ENCODE measurements at places on chromosomes 1 and 21.
A peak's percentile ranks its signal among the peaks of the same experiment; 100 is the strongest.

- DNase-seq, result peak; percentile 14
Measured at GRCh38 chr1:204151552-204152309, at the start of gene ETNK2. ETNK2 (minus strand) TSS chr1:204152044; CDS start chr1:204151852, 192 bp downstream.

DNA sequence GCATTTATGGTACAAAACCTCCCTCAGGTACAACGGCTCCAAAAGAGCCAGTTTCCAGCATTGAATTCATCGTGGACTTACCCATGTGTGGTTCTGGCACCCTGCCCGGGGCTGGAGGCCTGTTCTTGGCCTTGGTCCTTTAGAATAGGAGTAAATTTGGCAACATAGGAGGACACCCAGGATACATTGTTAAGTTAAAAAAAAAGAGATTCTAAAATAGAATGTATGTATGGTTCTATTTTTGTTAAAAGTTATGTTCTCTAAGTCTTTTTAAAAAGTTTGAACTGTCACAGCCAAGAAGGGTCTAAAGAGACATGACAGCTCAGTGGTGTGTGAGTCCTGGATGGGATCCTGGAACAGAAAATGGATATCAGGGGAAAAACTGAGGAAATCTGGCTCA is 25.9 kb downstream of the EPHX1 start:
- no peak for DNase-seq

- no peak for DNase-seq
Measured at GRCh38 chr21:38350684-38351083, 93.9 kb downstream of the KCNJ15 start.

GRCh38 chr1:159800177-159800930 is 1.8 kb upstream of the FCRL6 start:
- DNase-seq, result peak; percentile 27

- DNase-seq, result no peak
Measured at GRCh38 chr21:27487676-27488075, 520.8 kb upstream of the ADAMTS5 start.

Data from stimulated activated CD8-positive, alpha-beta memory T cell treated with anti-CD3 and anti-CD28 coated beads, Interleukin-4, amount 100 ng/mL, for 4 hours (primary cell).